ENCODE measurements at places on chromosomes 3 and 15.

DNA sequence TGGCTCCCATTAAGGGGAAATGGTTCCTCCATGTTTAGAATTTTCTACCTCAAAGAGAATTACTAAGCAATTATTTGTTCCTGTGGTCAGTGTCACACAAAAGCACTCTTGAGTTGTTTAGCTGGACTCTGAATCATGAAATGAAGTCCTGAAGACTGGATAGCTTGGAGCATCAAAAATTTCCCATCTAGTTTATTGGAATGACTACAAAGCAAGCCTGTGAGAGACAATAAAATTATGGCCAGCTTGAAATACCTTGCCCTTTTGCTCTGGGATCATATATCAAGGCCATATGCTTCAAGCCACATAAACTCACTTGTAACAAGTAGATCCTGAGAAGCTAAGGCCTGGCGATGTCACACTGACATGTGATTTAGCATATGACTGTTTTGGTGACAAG, 292.3 kb downstream of the TIGIT start:
- no peak for DNase-seq

GRCh38 chr3:163043074-163043473, 1546.5 kb downstream of the OTOL1 start:
- peak; percentile 14 for DNase-seq

- no peak for DNase-seq
Measured at GRCh38 chr3:141328286-141329166, 39.8 kb upstream of the ZBTB38 start.

DNA sequence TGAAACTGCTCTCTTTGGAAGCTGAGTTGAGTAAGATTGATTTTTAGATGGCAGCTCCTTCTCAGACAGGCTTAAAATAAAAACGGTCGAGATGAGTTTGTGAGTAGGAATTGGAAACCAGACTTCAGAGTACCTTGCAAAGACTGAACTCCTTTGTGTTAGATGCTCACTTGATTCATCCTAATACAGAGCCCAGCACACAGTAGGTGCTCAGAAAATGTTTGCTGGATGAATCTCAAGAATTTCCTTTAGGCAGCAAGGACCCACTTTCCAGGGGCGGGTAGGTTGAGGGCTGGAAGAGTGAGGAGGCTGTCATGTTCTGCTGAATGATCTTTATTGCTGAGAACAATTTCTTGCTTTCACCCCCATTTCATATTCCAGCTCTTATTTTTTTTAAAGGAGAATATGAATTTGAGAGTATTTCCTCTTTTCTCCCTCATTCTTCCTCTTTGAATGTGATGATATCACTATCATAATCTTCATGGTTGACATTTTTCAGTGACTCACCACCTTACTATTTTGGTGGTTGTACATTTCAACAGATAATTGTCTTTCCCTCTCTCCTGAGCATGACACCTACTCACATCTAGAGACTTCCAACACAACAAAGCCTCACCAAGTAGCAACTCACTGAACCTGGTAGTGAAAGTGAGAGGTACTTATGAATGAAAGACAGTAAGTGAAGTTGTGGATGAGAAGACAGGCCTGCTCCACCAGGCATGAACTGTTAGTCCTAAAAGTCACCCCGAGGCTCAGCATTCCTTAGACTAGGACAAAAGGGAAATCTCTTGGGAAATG, 113.3 kb downstream of the PDCD6IP start:
- peak; percentile 40 for DNase-seq

- no peak for DNase-seq
Measured at GRCh38 chr3:24985668-24986067, 442.4 kb upstream of the RARB start.
